ENCODE measurements at places on chromosomes 2 and 18. TPM values are rescaled to one million over a fixed set of nuclear protein-coding genes. Genes with fewer than 3 reads are reported as not detected.

- no peak for DNase-seq
Observed at GRCh38 chr2:202387608-202388342, 11.6 kb downstream of the BMPR2 start.

GRCh38 chr2:85010404-85010803, 39.4 kb downstream of the KCMF1 start:
- no peak for DNase-seq

DNA sequence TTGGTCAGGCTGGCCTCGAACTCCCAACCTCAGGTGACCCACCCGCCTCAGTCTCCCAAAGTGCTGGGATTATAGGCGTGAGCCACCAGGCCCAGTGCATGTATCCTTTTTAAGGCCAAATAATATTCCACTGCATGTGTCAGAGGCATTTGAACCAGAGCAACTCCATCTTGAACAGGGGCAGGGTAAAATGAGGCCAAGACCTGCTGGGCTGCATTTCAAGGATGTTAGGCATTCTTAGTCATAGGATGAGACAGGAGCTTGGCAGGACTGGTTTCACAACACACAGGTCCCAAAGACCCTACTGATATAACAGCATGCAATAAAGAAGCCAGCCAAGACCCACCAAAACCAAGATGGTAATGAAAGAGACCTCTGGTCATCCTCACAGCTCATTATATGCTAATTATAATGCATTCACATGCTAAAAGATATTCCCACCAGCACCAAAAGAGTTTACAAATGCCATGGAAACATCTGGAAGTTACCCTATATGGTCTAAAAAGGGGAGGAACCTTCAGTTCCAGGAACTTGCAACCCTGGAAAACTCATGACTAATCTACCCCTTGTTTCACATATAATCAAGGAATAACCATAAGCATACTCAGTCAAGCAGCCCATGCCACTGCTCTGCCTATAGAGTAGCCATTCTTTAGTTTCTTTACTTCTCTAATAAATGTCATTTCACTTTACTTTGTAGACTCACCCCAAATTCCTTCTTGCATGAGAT, 204.6 kb downstream of the RAB3GAP1 start:
- no peak for DNase-seq

- DNase-seq, result no peak
Observed at GRCh38 chr2:154623819-154624218, 74.7 kb upstream of the KCNJ3 start.

The MAP3K19 gene
- not detected for total RNA-seq

The IL1R2 gene
- 62.4 TPM for total RNA-seq

GRCh38 chr18:79487183-79487800, 91.6 kb downstream of the NFATC1 start:
- DNase-seq, result no peak

- no peak for DNase-seq
Observed at GRCh38 chr2:26691881-26692278, 642 bp upstream of the KCNK3 start.

The PIEZO2 gene
- 0.66 TPM for total RNA-seq

DNA sequence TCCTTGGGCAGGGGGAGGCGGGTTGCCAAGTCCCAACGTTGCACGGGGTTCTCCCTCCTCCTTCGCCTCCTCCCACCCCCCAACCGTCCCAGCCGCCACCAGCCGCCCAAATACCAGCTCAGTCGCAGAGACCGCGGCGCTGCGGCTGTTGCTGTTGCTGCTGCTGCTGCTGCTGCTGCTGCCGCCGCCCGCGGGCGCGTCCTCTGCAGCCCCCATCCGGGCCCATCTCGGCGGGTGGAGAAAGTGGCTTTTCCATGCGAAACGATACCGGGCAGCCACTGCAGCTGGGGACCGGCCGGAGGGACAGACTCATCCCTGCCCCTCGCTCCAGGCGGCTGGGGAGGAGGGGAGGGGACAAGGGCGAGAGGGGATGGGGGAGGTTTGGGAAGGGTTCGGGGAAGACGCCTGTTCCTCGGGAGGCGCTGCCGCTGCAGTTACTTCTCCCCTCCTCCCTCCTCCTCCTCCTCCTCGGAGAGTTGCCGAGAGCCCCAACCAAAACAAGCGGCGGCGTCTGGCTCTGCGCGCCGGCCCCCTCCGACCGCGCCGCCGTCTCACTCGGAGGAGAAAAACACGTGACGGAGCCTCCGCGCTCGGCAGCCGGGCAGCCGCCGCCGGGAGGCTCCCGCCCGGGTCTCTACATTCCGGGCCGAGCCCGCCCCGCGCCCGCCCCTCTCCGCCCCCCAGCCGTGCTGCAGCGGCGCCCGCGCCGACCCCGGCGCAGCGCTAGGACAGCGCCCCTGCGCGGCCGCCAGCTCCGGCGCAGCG, at the start of gene IRS1:
TSS of gene IRS1 (minus strand) at position 610 of the 765 bp plus-strand sequence. CDS start 1,082 bp downstream, outside the sequence.
- peak; percentile 93 for DNase-seq

The USP40 gene
- 38.5 TPM for total RNA-seq

DNA sequence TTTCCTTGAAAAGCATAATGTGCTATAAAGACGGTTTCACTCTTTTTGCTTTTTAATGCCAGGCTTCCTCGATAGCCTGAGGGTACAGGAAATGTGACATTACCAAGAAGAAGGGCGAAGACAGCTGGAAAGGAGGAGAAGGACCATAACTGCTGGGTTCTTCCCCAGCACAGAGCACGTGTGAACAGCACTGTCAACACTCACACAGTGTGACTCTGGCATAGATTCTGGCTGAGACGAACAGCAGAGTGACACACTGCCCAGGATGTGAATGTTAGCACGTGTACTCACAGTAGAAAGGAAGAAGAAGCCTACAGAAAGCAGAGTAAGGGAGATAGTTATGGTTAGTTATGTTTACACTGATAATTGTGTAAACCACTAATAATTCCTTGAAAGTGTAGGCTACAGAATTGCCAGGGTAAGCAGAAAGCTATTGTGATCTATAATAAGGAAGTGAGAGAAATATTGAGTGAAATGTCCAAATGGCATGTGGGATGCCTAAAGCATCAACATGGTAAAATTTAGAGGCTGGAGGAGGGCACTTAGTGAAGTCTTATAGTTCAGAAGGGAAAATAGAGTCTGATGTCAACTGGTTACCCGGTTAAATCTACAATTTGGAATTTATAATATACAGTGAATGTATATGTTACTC, 198.2 kb downstream of the DLGAP1 start:
- DNase-seq, result no peak

The MYO5B gene
- 55.1 TPM for total RNA-seq

DNA sequence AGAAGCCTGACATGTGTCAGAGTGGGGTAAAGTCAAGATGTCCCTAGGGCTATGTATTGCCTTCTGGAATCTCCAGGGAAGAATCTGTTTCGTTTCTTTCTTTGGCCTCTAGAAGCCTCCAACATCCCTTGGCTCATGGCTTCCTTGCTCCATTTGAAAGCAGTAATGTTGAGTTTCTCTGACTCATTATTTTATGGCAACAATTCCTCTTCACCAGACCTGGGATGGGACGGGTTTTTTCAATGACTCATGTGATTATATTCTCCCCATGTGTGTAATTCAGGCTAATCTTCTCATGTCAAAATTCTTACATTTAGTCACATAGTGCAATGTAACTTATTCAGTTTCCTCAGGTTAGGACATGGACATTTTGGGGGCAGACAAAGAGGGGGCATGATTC, 1038.6 kb downstream of the CBLN2 start:
- no peak for DNase-seq
